Germinal center (tissue), 1 donor: ENCODE measurements at places on chromosomes 11 and 22.

- DNase-seq: no peak
Measured at GRCh38 chr22:37310815-37311595, 28.7 kb downstream of the CYTH4 start.

DNA sequence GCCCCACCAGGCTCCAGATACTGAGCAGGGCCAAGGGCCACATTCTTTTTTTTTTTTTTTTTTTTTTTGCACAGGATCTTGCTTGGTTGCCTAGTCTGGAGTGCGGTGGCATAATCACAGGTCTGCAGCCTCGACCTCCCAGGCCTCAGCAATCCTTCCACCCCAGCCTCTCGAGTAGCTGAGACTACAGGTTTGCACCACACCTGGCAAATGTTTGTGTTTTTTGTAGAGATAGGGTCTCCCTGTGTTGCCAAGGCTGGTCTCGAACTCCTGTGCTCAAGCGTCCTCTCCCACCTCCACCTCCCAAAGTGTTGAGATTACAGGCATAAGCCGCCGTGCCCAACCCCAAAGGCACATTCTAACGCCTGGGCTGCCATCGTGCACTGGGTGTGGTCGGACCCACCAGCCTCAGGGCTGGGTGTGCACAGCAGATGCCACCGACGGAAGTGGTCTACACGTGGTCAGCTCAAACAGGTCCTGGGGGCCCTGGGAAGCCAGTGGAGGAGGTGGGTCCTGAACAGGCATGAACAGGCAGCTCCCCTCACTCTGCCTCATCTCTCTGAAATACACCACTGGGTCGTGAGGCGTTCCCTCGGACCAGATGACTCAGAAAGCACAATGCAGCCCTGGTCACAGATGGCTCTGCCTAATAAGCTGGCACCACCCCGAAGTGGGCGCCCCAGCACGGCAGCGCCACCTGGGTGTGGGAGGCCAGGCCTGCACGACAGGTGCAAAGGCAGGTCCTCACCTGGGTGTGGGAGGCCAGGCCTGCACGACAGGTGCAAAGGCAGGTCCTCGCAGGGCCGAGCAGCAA, 5.1 kb upstream of the B4GALNT4 start:
- DNase-seq: peak; percentile 74

- DNase-seq: no peak
Measured at GRCh38 chr22:40397396-40397795, 27.0 kb downstream of the SGSM3 start.

DNA sequence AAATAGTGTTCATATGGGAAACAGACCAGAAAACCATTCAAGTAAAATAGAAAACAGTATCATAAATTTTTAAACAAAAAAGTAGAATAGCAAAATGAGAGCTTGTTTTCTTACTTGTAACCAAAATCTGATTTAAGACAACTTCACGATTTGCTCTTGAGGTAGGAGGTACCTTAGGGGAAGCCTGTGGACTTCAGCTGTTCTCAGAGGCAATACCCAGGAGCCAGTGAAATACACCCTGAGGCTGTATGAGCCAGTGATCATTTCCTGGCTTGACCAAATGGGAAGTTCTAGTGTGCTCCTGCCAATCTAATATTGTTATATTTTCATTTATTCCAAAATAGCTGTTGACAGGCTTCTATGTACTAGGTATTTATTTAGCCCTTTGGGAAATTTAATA, 104.8 kb downstream of the ARHGAP42 start:
- DNase-seq: no peak

- DNase-seq: no peak
Measured at GRCh38 chr11:7220636-7221035, 31.1 kb upstream of the SYT9 start.

- no peak for DNase-seq
Measured at GRCh38 chr22:44505796-44506354, 7.8 kb upstream of the RTL6 start.

- DNase-seq: no peak
Measured at GRCh38 chr22:48507171-48507570, 1320.5 kb downstream of the BRD1 start.

GRCh38 chr11:134515081-134515960, 103.3 kb upstream of the B3GAT1 start:
- no peak for DNase-seq

GRCh38 chr11:103631841-103632240, 404.6 kb upstream of the DDI1 start:
- no peak for DNase-seq

GRCh38 chr11:61416941-61417340, 12.8 kb downstream of the CPSF7 start:
- no peak for DNase-seq

GRCh38 chr11:59223611-59224010, 10.9 kb upstream of the MPEG1 start:
- DNase-seq: no peak

- no peak for DNase-seq
Measured at GRCh38 chr11:83918476-83918875, 632.3 kb upstream of the CCDC90B start.

GRCh38 chr11:9049959-9050358, 41.4 kb downstream of the SCUBE2 start:
- no peak for DNase-seq

GRCh38 chr11:67538306-67538705, 15.1 kb upstream of the CABP2 start:
- DNase-seq: no peak
